NCI-H526 treated with DMSO at 0.1 percent for 48 hours (cell line): ENCODE measurements at places on chromosomes 6 and 20.

- DNase-seq, result no peak
Observed at GRCh38 chr20:48562586-48563116, 265.1 kb downstream of the PREX1 start.

- DNase-seq, result no peak
Observed at GRCh38 chr6:11645016-11645415, 107.5 kb downstream of the TMEM170B start.

DNA sequence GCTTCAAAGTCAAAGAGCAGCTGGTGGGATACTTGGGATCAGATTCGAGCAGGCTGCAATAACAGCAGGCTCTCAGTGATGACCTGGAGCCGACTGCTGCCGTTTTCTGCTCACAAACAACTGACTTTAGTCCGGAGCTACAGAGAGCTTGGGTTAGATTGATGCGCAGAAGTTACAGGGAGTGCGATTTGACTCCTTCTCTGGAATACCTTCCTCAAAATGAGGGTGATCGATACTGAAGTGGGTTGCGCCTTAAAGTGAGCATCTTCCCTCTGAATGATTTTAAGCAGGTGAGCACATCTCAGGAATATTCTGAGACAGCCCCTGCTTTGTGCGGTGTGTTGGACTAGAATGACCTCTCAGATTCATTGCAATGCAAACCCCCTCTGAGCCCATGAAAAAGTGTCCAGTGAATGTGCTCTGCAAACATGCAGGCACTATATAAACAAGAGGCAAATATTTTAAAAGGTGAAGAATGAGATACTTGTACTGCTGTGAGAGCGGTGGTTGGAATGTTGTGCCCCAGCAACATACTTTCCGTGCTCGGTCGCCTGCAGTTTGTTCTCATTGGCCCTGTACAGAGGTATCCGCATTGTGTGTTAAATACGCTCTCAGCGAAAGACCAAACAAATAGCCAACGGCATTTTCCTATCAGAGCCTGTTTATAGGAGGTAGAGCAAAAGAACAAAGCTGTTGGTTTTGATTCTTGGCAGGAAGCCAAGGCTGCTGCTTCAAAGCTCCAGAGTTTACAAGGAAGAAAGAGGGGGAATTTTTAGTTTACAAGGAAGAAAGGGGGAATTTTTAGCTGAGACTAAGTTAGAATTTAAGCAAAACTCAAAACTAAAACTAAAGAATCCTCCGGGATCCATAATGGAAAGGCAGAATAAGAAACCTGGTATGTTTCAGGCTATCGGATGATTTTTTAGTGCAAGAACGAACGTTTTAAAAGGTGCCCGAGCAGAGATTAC, 67.7 kb downstream of the PHACTR2 start:
- DNase-seq, result peak; percentile 74

DNA sequence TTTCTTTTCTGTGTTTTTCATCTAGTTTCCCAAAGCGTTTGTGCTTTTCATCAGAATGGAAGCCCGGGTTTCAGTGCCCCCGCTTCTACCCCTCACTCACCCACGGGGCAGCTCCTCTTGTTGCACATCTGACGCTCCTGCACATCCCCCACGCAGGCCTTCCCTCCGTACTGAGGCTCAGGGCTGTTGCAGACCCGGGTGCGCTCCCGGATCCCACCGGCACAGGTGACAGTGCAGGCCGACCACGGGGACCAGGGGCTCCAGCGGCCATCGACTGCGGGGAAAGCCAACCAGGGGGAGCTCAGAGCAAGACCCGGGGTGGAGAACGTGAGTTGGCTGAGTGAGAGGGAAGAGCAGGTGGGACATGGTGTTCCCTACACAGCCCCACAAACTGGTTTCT, 19.0 kb downstream of the THBS2 start:
- DNase-seq, result no peak

DNA sequence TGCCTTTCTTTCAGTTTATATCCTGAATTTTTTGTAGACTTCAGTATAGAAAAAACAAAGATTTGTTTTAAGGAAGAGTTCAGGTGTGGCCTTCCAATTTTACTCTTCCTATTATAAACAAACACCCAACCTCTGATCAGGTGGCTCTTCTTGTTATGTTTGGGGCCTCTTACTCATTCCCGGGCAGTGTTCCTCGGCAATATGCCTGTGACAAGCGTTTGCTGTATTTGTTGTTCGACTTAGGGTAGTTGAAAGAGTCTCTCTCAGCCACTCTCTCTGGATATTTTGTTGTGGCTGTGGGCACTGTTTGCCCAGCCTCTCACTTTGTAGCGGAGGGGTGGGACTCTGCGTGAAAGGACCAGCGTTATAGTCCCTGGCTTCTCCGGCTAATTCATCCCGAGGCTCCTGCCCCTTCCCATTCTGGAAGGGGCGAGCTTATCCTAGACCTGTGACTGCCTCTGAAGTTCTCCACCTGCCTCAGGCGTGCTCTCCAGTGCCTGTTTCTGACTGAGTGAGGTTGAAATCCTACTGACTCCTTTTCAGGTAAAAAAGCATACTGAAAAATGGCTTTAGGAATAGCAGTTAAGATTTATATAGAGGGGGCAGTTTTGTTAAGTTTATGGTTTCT, 97.4 kb downstream of the PLCB4 start:
- no peak for DNase-seq

DNA sequence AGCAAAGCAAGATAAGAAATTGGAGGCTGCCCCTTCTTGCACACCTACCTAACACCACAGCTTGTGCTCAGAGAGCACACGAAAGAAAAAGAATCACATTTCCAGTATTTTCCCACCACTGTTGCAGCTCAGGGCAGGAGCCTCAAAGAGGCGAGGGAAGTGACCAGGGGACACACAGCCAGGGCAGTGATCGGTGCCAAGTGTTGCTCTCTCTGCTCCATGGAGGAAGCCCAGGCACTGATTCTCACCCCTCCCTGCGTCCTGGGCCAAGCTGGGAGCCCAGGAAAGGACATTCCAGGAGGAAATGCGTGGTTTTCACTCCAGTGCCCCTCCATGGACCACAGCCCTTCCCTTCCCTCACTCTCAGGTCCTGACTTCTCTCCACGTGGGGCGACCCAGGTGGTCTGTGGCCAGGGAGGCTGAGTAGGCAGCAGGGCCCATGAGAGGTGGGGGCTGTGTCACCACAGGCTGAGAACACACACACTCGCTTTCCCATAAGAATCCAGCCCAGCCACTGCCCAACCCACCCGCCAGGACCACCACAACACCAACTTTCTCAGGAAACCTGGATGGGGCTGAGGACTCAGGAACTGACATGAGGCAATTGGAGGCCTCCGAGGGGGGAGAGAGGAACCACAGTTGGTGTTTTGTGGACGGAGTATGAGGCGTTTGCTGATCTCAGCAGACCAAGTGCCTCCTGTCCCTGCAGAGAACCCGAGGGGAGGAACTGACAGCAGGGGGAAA, 81.7 kb upstream of the MAFB start:
- DNase-seq, result no peak

GRCh38 chr6:166331503-166332415, 10.6 kb downstream of the SFT2D1 start:
- DNase-seq, result no peak

GRCh38 chr20:33835615-33836172, 24.5 kb downstream of the CHMP4B start:
- DNase-seq, result no peak

GRCh38 chr6:34630040-34630439, 66.5 kb downstream of the ILRUN start:
- no peak for DNase-seq

DNA sequence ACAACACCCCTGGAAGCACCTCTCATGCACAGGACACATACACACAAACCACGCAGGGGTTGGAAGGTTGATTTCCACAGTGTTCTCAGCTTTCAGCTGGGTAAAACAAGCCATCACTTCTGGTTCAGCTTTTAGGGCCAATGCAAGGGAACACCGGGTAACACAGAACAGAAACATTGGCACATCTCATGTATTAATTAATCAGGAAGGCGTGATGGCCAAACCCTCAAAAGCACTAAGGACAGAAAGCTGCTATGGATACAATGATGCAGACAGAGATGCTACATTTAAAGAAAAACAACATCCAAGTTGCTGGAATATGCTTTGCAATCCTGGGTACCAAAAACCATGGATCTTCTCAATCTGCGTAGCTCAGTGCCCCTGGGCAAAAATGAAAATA, 104.3 kb upstream of the BEND6 start:
- DNase-seq, result no peak

DNA sequence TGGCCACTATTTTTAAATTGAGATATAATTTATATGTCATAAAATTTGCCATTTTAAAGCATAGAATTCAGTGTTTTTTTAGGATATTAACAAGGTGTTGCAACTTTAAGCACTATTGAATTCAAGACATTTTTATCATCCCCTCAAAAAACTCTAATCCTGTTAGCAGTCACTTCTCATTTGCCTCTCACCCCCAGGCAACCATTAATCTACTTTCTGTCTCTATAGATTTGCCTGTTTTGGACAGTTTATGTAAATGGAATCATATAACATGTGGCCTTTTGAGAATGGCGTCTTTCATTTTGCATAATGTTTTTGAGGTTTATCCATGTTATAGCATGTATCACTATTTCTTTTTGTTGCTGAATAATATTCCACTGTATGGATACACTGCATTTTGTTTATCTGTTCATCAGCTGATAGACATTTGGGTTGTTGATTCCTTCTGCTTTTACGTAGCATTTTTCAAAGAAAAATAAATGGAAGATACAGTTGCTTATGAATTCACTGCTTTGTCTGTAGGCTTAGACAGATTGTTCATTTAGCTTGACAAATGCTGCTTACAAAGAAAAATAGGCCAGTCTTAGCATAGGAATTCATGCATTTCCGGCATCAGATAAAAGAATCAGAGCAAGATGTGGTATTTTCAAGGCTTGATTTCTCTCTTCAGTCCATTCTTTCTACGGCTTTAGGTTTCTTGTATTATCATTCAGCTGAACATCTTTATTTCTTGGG, 52.9 kb downstream of the STK4 start:
- no peak for DNase-seq

GRCh38 chr6:63415286-63415685, 95.5 kb upstream of the LGSN start:
- no peak for DNase-seq

GRCh38 chr6:45590226-45590625, 212.5 kb upstream of the SUPT3H start:
- DNase-seq, result peak; percentile 66

DNA sequence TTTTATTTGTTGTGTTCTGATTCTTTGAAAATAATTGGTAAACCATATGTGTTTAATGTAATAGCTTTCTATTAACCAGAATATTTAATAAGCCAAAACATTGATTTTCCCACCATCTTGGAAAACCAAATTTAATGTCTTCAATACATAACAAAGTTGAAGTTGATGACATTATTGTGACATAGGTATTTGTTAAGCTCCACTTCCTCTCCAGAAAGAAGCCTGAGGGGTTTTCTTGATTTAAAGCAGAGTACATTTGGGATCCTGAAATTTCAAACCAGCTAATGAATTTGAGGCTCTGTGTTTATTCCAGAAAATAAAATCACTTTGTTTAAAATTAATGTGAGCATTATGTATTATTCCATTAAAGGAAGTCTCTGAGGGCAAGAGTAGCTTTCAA, 106.3 kb downstream of the PERP start:
- DNase-seq, result no peak

GRCh38 chr6:34176261-34177031, 30.6 kb upstream of the GRM4 start:
- DNase-seq, result no peak

- DNase-seq, result no peak
Observed at GRCh38 chr6:25366903-25367545, 87.8 kb downstream of the CARMIL1 start.

DNA sequence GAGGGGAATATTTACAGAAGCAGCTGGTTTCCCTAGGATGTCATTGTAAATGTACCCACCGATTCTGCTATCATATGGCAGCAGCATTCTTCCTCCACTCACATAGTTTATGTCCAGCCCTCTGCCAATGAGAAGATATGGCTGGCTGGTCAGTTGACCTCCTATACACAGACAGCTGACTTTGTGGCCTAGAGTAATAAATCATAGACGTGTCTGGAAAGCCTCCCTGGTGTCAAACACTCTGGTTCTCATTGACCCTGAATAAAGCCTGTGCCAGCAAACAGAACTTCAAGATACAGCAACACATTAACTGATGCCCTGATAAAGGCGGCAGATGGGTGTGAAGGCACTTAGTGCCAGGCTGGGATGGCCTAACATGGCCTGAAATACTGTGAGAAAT, 52.6 kb downstream of the GPR63 start:
- DNase-seq, result no peak

DNA sequence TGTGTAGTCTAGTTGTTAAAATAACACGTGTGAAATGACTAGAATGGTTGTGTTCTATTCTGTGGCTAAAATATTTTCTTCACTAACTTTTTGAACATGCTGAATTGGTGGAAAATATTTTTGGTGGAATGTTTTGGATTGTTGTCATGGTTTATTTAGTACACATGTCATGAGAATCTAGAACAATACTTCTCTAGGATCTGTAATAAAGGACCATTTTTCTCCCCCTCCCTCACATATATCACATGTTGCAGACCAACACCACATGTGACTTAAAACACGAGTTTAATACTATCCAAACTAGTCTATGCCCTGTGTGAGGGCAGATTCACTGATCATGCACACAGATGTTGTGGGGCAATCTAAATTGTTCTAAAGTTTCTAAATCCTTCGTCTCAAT, 29.2 kb downstream of the FIG4 start:
- no peak for DNase-seq

- no peak for DNase-seq
Observed at GRCh38 chr20:10313701-10314100, 95.1 kb downstream of the SNAP25 start.

GRCh38 chr20:53872561-53873229, 197.7 kb downstream of the BCAS1 start:
- no peak for DNase-seq

- DNase-seq, result no peak
Observed at GRCh38 chr6:16966791-16967469, 134.9 kb upstream of the STMND1 start.

DNA sequence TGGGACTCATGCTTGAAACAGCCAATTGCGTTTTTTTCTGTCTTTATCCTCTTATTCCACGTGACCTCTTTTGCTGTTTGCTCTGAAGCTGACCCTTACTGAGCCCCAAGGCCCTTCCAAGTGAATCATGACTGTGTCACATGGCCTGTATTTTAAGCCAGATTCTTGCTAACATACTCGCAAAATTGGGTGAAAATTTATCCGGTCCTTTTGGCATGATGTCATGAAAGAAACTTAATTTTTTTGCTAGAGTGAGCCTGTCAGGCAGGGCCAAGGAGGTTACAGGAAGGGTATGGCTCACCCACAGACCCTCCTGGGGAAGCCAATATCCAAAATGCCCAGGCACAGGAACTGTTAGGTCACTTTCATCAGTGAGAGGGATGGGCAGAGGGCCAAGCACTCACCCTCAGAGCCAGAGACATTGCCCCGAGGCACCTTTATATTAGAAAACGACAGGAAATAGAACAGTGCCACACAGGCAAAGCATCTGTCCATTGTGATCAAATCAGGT, 296.7 kb downstream of the CDH26 start:
- DNase-seq, result no peak

DNA sequence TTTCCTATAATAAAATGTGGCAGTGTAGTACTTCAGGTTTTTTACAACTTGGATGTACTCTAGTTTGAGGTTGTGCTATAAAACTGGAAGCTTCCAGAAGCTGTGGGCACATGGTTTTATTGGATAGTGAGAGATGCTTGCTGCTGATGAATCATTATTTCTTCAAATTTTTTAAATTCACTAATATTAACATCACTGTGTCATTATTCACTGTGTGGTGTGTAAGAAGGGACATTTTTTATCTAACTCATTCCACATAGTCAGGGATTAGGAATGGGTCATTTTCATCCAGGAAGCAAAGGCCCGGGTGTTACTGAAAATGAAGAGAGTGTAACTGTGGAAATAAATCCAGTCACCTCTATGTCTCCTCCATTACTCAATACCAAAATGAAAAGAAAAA, 421.0 kb downstream of the TENT5A start:
- DNase-seq, result no peak

GRCh38 chr6:167684276-167685104, 142.2 kb upstream of the AFDN start:
- DNase-seq, result peak; percentile 69
